ENCODE measurements at places on chromosomes 11 and 22.
A peak's percentile ranks its signal among the peaks of the same experiment; 100 is the strongest.

DNA sequence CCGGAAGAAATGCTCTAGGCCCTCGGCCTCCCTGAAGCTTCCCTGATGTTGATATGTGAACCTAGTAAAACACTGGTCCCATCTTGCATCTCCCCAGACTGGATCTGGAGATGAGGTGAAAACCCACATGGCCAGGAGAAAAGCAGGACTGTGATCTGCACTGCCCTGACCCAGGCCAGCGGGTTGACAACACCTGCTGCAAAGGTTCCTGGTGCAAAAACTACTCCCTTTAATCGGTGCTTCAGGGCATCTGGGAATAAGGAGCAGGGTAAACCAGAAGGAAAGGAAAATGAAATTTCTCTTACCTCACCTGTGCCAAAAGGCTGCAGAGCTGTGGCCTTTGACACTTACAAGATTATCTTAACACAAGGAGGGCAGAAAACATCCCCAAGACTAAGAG, 30.6 kb downstream of the PACSIN2 start:
- no peak for DNase-seq

DNA sequence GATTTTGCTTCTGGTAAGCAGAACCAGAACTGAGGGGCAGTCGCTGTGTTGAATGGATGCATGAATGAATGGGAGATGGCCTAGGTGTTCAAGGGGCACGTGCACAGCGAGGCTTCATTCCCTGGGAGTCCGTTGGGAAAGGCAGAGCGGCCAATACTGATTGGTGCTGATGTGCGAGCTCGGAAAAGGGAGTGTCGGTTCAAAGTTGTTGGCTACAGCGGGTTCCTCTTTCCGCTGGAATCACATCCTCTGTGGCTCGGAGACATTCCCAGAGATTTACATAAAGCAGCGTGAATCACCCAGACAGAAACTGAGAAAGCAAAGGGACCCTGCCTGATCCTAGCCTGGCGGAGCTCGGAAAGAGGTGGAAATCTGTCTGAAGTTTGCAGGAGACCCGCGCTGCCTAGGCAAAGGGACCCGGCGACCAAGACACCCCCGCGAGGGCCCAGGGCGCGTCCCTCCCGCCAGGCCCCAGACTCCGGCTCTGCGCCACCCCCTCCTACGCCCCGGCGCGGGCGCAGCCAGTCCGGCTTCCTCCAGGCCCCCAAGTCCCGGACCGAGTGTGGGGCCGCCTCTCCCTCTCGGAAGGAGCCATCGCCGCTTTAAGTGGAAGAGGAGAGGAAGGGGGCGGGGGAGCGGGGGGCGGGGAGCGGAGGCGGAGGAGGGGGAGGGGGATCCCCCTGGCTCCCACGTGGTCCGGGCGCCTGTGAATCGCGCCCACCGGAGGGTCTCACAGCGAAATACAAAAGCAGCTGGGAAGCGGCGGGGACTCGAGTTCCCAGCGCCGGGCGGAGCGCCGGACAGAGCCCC, at the start of gene FJX1:
FJX1 (plus strand) TSS at position 774 of the 810 bp plus-strand sequence. CDS start 177 bp downstream, outside the sequence.
- peak; percentile 89 for DNase-seq

- DNase-seq: no peak
These were observed 6.9 kb downstream of the C22orf39 start for GRCh38 chr22:19440411-19441195.

- no peak for DNase-seq
These were observed 18.3 kb upstream of the SLC5A1 start for GRCh38 chr22:32024796-32025195.

DNA sequence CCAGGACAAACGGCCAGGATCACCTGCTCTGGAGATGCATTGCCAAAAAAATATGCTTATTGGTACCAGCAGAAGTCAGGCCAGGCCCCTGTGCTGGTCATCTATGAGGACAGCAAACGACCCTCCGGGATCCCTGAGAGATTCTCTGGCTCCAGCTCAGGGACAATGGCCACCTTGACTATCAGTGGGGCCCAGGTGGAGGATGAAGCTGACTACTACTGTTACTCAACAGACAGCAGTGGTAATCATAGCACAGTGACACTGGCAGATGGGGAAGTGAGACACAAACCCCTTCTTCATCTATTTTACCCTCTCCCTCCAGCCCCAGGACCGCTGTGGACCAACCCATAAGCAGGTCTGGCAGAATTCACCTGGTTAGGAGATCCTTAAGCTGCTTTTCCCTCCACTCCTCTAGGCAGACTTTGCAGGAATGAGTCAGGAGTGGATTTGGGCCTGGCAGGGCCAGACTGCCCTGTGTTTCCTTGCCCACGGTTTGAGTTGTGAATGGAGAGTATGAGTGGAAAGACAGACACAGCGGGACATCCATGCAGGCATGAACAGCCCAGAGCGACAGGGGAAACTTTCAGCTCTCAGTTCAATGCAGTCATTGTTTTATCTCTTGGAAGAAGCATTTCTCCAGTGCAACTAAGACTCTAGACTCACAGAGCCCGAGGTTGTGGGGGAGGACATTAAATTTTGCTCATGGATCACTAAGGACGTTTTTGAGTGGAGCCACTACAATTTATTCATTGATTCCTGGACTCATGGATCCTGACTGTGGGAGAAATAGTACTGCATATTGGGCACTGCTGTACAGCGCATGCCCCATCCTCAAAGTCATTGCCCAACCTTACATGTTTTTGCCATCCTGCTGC, 75.3 kb upstream of the IGLL5 start:
- DNase-seq: no peak

Data from left forelimb (tissue), 1 donor.